Amniotic epithelial cell (primary cell): ENCODE measurements at places on chromosomes 3 and 15.

DNA sequence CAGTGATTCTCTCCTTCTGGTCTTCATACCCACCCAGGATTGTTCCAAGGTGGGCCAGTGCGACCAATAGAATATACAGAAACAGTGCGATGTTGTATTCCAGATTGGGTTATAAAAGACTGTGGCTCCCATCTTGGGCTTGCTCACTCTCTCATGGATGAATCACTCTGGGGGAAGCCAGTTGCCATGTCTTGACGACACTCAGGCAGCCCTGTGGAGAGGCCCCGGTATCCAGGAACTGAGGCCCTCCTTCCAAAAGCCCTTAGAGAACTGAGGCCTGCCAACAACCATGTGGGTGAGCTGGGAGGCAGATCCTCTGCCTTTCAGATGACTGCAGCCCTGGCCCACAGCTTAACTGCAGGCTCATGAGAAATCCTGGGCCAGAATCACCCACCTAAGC, 57.2 kb downstream of the SH3GL3 start:
- DNase-seq, result peak; percentile 2

GRCh38 chr15:101439285-101439919, 50.1 kb downstream of the PCSK6 start:
- DNase-seq, result peak; percentile 41

- DNase-seq, result no peak
Measured at GRCh38 chr15:63403254-63403945, 21.8 kb upstream of the CA12 start.

GRCh38 chr15:62165104-62165792, at the start of gene C2CD4B:
Gene C2CD4B, minus strand, starts transcription at chr15:62165285. Its CDS starts 301 bp downstream, at chr15:62164984.
- no peak for DNase-seq

DNA sequence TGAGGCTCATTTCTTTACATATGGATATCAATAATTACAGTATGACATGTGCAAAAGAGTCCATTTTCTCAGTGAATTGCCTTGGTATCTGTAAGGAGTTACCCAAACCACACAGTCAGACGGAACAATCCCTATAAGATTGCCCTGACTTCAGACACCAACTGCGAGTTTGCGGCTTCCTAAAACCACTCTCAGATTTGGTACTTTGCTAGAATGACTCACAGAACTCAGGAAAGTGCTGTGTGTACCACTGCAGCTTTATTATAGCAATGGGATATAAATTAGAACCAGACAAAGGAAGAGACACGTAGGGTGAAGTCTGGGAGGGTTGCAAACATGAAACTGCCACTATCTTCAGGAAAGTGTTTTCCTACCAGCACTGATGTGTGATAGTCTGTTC, 45.8 kb upstream of the ATP13A3 start:
- peak; percentile 48 for DNase-seq

GRCh38 chr3:72334681-72335457, 513.4 kb downstream of the SHQ1 start:
- DNase-seq, result no peak

DNA sequence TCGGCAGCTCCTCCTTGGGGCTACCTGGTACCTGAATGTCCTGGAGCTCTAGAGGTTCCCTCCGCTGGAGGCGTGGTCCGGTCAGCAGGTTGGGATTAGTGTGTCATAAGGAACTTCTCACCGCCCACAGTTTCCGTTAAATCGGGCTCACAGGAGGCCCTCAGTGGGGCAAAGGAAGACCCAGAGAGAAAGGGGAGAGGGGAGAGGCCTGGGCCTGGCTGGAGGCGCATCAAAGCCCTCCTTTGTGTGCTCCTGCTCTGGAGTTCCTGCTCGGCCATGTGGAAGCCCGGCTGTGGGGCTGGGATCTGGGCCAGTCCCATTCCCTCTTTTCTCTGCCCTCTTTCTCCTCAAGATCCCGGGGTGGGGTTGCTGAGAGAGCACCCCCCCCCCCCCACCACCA, at the start of gene RLBP1:
Gene RLBP1 (minus strand): TSS at position 37 of the 400 bp plus-strand sequence. CDS start 2,604 bp downstream, outside the sequence.
- no peak for DNase-seq

- peak; percentile 47 for DNase-seq
Measured at GRCh38 chr3:132641837-132642538, 17.6 kb downstream of the ACAD11 start.

DNA sequence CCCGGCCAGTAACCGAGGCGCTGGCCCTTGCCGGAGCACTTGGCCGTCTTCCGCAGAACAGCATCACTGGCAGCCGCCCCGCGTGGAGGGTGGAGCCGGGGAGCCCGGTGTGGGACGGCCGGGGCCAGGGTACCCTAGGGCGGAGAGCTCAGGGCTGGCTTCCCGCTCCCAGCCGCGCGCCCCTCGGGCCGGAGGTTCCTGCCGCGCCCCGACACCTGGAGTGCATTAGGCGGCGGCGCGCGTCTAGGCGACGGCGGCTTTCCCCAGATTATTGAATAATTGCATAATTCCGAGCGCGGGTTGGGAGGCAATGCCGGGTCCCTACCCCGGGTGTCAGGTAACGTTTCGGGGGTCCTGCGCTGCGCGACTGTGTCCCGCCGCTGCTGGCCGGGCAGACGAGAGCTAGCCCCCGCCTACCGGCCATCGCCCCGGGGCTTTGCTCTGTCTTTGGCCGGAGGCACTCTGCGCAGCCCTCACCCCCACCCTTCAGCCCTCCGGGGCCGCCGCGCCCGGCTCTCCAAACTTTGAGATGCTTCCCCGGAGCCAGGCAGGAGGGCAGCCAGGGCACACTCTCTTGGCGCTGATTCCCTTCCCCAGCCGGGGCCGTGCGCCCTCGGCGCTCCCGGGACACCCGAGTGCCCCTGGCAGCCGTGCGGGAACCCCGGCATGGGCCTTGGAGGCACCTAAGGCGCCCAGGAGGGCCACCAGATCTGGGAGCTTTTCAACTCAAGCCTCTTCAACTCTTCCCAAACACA, 749 bp downstream of the ITGA11 start:
- DNase-seq, result no peak

DNA sequence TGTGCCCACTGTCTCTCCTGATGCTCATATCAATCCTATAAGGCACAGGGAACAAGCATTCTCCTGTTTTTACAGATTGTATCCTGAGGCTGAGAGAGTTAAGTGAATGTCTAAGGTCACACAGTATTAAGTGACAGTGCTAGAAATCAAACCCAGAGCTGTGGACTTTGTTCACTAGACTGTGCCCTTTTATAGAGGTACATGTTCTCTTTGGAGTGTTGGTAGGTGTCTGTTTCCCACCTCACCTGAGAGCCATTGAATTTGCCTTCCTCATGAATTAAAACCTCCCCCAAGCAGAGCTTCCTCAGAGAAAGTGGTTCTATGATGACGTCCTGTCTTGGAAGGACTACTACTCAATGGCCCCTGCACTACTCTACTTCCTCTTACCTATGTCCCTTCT, 12.4 kb downstream of the ADIPOQ start:
- DNase-seq, result no peak

DNA sequence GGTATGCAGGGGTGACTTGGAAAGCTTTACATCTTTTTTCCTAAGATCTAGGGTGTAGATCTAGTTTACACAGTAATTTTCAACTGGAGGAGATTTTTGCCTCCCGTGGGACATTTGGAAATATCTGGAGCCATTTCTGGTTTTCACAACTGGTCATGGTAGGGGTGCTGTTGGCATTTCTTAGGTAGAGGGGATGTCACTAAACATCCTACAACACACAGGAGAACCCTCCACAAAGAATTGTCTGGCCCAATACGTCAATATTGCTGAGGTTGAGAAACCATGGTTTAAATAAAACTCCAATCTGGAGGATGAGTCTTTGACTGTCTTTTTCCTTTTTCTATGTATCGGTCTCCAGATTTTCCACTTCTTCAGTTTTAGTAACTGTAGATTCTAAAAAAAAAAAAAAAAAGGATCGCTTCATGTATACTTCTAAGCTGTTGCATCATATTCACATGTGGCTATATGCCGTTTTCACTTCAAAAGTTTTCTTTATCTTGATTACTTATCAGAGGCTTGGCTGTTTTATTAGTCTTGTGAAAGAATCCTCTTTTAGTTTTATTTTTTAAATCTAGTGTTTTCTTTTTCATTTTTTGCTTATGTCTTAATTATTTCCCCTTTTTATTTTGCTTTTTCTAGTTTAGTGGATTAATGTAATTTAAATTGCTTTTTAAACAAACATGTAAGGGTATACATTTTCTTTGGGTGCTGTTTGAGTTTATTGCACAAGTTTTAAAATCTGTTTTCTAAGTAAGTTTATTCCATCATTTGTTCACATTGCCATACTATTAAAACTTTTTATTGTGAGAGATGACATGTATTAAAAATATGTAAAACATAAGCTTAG, 21.2 kb downstream of the UBE2Q2 start:
- DNase-seq, result peak; percentile 59

GRCh38 chr15:25649390-25649789, 210.6 kb upstream of the UBE3A start:
- DNase-seq, result no peak

DNA sequence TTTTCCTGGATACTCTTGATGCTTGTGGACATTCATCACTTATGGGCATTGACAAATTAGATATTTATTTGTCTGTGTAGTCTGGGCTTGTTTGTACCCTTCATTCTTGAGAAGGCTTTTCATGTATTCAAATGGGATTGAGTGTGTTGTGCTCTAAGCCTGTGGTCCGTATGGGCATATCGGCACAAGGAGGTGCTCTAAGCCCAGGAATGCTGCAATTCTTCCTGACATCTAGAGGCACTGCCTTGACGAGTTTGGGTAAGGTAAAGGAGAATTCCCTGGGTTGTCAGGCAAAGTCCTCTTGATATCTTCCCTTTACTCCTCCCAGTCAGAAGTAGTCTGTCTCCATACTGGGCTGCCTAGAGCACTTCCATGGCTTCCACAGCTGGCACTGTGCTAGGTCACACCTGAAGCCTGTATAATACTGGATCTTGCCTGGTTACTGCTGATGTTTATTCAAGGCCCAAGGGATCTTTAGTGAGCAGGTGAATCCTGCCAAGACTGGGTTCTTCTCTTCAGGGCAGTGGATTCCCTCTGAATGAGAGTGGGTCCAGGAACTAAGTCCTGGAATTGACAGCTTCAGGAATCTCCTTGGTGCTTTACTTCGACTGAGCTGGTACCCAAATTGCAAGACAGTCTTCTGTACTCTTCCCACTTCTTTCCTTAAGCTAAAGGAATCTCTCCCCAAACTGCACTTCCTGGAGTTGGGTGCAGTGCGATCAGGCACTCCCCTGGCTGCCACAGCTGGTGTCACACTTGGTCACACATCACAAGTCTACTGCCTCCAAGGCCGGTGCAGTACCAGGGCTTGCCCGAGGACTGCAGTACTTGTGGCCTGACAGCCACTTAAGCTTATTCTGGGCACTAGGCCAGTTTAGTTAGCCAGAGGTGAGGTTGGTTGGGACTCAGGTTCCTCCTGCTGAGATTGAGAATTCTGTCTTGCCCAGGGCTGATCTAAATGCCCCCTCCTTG, 46.0 kb downstream of the GALK2 start:
- DNase-seq, result no peak

DNA sequence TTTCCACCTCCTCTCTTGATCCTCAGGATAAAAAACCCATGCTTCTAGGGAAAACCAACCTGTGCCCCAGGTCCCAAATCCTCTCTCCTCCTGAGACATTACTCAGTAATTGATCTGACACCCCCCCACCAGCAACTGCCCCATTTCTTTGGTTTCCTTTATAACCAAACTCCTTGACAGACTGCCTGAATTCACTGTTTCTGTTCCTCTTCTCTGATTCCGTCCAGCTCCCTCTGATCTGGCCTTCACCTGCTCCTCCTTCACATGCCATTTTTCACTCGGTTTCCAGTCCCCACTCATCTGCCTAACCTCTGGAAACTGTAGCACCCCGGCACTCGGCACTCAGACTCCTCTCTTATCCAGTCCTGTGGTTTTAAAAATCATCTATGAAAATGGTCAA, 2.1 kb downstream of the CCDC51 start:
- DNase-seq, result no peak

GRCh38 chr15:32729700-32730395, 12.0 kb downstream of the GREM1 start:
- no peak for DNase-seq

DNA sequence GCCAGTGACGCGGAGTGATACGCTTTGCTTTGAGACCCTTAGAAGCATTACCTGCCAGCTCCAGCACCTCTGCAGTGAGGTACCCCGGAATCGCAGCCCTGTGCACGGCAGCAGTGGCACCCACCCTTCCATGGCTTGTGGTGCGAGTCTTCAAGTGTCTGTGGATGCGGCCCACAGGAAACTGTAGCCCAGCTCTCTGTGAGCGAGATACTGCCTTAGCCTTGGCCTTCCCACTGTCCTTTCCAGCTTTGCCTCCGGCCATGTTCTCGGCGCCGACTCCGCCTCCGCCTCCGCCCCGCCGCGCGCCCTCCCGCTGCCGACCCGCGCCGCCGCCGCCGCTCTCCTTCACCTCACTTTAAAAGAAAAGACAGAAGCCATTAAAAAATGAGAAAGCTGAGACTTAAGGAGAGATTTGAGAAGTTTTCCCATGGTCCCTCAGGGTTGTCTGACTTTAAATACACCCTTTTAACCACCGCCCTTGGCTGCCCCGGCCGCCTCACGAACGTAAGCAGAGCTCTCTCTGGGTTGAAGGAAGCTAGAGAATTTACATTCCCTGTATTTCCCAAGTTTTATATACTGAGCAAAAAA, 78.5 kb upstream of the FAM174B start:
- peak; percentile 57 for DNase-seq

- DNase-seq, result no peak
Measured at GRCh38 chr3:22241110-22241509, 490.1 kb upstream of the ZNF385D start.

GRCh38 chr15:91688811-91689210, 164.7 kb upstream of the SLCO3A1 start:
- DNase-seq, result no peak

GRCh38 chr3:32281570-32282106, 43.2 kb downstream of the CMTM8 start:
- DNase-seq, result no peak

GRCh38 chr3:150462108-150462507, 54.0 kb downstream of the TSC22D2 start:
- peak; percentile 36 for DNase-seq

GRCh38 chr3:23923786-23924185, 6.9 kb downstream of the RPL15 start:
- no peak for DNase-seq

GRCh38 chr15:41936649-41937567, 35.4 kb downstream of the EHD4 start:
- no peak for DNase-seq

GRCh38 chr3:146125951-146126350, 35.0 kb downstream of the PLOD2 start:
- DNase-seq, result peak; percentile 97

DNA sequence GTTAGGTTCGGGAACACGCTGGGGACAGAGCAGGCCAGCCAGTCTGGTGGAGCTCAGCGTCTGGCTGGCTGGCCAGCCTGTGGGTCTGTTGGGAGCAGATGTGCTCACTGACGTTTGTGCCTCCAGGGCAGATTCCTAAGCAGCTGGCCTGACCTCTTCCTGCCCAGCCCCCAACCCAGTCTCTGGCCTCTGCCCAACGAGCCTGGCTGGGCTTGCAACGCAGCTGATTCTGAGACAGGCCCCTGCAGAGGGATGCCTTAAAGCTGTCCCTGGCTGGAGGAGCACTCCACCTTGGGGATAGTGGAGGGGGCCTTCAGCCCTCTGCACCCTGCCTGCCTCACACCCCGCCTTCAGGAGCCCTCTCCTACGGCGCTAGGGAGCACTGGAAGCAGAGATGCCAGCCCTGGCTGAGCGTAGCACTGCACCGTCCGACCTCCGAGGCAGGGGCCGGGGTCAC, 46.0 kb downstream of the KLF13 start:
- DNase-seq, result peak; percentile 79

GRCh38 chr3:126356373-126357264, 589 bp downstream of the KLF15 start:
- DNase-seq, result peak; percentile 15

GRCh38 chr3:169498336-169498735, 165.2 kb downstream of the MECOM start:
- no peak for DNase-seq
